SHP77 treated with DMSO at 0.1 percent for 48 hours (cell line): ENCODE measurements at places on chromosomes 1 and 21.

DNA sequence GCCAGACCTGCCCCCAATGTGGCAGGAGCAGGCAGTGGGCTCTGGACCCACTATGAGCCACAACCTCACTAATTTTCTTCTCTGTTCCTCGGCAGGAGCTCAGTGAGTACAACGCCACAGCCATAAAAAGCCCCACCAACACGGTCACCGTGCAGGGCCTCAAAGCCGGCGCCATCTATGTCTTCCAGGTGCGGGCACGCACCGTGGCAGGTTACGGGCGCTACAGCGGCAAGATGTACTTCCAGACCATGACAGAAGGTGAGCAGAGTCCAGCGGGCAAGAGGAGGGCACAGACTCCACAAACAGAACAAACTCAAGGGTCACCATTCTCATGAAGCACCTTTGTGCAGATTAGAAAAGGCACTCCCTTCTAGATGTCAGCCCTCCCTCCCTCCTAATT is 79.9 kb downstream of the LACTBL1 start:
- DNase-seq = no peak

DNA sequence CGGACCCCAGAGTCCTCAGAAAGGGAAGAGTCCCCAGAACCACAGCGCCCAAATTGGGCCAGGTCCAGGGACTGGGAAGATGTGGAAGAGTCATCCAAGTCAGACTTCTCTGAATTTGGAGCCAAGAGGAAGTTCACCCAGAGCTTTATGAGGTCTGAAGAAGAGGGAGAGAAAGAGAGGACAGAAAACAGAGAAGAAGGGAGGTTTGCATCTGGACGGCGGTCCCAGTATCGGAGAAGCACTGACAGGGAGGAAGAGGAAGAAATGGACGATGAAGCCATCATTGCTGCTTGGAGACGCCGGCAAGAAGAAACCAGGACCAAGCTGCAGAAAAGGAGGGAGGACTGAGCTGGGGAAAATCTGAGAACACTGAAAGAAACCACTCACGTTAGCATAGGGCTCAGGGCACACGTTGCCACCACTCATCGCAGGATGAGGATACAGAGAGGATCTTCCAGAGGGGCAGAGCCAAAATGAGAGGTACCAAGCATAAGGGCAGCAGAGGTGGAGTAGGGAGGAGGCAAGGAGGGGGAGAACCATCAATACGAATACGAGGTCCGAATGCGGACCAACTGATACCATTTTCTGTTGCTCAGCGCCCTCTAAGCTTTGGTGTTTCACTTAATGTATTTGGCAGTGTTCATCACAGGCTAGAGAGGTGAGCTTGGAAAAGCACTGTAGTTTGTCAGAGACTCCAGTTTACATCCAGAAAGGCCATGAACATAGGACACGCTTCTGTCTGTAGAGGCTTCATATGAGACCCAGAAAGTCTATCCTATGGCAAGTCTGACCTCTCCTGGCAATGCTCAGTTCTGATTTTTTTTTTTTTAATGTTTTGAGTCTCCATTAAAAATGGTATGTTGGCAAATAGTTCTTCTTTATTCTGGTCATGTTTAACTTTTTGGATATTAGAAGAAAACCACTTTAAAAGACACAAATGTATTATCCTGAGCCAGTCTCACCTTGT is 34.7 kb downstream of the STYXL2 start:
- no peak for DNase-seq

DNA sequence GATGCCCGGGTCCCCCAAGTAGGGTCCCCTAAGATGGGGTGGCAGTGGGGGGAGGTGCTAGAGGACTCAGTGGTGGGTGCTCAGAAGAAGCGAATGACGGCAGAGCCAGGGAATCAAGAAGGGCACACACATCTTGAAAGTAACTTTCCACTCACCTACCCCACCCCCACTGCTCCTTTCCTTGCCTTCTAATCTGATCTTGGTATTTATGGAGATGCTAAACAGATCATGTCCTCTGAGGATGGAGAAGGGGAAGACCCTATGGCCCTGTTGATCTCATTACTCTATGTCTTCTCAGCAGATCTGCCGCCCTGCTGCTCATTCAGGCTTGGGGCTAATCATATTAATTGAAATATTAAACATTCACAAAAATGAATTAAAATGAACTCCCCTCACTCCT is 2.1 kb upstream of the CELF3 start:
- DNase-seq = no peak

DNA sequence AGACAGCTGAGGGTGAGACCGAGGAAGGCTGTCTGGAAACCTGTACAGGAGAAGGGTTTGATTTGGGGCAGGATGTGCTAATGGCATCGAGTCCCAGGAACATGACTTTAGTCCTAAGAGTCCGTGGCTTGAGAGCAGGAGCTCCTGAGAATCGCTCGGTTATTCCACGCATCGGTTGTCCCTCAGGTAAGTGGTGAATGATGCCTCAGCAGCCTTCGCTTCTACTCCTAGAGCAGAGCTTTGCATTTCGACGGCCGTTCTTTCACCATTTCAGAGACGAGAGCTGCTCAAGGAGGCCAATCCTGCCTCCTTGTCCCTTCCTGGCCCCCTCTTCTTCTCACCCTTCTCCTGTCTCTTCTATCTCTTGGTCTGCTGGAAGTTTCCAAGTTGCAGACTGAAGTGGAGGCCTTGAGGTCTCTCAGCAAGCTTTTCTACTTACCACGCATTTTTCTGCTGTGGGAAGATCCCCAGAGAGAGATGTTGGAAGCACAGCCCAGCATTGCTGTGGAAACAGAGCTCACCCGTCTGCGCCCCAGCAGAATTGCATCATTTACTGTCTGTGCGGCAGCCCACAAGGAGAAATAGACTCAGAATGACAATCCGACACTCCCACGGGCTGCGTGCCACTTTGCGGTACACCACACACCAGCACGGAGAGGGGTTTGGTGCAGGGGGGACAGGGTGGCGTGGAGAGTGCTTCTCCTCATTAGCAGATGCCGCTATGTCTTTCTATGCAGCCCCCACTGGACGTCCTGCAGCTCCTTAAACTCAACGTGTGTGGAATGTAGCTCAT is 270.7 kb upstream of the C1orf174 start:
- DNase-seq = no peak

- DNase-seq = no peak
Observed at GRCh38 chr1:29470788-29471119, 234.4 kb downstream of the PTPRU start.

GRCh38 chr1:184493987-184494388 is 107.2 kb downstream of the C1orf21 start:
- DNase-seq = no peak

DNA sequence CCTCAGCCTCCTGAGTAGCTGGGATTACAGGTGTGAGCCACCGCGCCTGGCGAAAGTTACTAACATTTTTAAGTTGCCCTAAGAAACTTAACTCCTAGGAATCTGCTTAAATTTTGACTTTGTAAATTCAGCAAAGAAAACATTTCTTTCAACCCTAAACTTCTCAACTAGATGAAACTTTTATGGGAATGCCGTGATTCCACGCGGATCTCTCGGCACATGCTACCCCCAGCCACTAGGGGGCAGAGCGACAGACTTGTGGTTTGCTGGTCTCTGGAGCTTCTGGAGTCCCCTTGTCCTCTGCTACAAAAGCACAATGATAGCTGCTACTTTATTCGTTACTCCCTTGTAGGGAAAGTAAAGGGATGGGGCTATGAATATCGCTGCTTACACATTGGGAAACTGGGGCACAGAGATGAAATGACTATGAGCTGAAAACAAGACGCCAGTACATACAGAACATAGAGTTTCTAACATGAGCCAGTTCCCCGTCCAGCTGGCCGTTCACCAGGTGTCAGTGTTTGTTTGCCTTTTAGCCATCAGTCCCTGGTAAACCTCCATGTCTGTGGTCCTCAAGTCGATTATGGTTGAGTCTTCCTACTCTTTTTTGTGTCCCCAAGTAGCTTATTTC is 114.7 kb downstream of the PBX1 start:
- no peak for DNase-seq

DNA sequence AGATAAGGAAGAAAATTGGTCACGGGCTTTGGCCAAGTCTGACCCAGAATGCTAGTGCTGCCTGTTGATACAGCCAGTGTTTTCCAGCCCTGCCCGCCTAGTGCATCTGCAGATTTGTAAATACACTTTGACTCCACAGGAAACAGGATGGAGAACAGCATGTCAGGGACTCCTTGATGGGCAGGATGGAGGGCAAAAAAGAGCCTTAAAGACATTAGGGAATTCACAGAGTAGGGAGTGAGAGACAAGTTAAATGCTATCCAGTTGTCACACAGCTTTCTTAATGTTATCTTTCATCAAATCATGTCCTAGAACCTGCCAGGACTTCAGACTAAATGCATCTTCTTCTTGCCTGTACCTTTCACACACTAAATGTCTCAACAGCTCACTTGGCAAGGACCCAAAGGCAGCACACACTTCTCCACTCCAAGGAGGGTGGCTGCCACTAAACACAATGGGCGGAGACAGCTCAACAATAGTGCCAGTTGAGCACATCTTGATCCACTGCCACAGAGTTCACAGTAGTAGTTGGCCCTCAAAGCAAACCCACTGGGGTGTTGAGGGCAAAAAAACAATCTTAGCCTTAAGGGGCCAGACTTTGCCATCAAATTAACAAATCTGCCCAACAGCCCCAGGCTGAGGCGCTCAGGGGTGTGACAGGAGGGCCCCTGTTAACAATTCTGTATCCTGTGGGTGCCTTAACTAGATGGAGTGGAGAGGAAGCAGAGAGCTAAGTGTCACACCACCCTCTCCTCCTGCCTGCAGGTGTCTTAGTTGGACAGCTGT is 2.7 kb downstream of the HIVEP3 start:
- no peak for DNase-seq
